ENCODE measurements at places on chromosomes 6 and 20.

DNA sequence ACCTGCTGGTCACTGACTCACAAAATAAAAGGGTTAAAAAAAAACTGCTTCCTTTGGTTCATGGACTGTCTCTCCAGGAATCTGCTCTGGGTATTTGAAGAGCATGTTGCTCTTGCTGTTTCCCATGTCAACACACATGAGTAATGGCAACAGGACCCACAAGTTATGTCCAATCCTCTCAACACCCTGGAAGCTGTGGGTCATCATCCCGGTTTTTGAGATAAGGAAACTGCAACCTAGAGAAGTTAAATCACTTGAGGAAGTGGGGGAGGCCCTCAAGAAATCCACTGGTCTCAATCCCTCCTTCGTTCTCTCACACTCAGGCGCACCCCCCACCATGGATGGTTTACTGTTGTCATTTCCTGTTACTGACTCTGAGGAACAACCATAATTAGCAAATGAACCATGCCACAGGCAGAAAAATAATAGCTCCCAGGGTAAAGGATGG is 12.4 kb downstream of the MAP1LC3A start:
- no peak for DNase-seq

GRCh38 chr6:167549213-167549612 is 224.3 kb downstream of the TTLL2 start:
- peak; percentile 37 for DNase-seq

DNA sequence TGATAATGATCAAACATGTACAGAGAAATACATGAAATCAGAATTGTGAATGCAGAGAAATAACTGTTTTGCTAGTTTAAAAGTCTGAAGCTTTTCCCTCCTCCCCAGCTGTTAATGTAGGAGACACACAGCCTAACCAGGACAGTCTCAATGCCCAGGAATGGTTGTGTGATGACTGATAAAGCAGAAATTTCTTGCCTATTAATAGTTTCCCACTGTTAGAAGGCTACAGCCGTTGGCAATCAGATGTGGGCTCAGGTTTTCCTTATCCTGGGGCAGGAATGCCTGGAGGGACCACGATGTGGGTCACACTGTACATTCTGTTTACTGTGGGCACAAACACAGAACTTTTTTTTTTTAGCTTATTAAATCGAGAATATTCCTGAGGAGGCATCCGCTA is 1.9 kb downstream of the PPP1R3D start:
- no peak for DNase-seq

- no peak for DNase-seq
These were observed 36.9 kb downstream of the LBP start for GRCh38 chr20:38383147-38383546.

DNA sequence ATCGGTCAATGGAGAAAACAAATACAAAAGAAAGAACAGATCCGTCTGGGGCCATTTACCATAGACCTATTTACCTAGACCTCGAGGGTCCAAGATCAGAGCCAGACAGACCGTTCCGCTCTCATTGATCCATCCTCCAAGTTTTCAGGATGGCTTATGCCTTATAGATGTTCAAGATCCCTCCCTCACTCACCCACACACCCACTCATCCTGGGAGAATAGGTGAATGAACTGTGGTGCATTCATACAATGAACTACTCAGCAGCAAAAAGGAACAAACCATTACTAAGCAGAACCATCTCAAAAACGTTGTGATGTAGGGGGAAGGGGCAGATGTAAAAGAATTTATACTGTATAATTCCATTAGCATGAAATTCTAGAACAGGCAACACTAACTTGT is 125.1 kb upstream of the RREB1 start:
- no peak for DNase-seq

DNA sequence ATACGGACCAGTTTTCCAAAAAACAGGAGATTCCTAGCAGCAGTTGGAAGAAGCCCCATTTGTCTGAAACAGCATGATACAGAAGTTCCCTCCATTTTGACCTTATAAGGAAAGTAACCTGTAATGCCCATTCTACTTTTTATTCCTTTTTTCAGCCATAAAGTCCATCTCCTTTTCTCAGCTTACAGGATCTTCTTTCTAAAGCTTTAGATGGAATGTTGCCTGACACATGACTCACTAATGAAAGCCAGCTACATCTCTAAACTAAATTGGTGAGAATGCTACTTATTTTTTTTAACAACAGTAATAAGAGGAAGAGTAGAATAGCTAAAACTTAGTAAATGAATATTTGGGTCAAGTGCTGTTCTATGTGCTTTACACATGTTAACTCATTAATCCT is 234.1 kb downstream of the CDH26 start:
- DNase-seq, result no peak

DNA sequence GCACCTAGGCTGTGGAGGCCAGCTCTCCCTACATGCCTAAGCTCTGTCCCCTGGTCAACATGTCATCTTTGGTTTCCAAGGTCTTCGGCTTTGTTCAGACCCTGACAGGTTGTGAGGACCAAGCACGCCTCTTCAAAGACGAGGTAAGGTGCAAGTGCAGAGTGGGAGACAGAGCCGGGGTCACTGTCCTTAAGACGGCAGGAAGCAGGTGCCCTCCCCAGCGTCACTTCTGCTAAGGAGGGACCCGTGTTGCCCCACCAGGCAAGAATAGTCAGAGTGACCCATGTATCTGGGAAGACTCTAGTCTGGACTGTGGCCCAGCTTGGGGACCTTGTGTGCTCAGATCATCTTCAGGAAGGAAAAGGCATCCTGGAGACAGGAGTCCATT is 18.2 kb upstream of the SGK2 start:
- no peak for DNase-seq

DNA sequence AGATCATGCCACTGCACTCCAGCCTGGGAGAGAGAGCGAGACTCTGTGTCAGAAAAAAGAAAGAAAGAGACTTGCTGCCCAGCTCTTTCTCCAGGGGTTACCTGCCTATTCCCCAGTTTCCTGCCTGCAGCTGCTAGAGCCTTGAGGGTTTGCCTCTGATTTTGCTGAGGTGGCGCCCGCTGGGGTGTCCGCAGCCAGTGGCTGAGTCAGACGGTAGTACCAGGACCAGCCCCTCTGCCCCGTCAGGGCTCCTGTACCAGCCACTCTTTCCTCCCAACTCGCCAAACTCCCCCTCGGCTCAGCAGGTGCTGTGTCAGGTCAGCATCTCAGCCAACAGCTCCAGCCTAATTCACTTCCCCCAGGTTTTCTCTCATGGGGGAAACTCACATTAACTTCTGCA is 7.4 kb upstream of the LSM14B start:
- no peak for DNase-seq

GRCh38 chr20:24364482-24364881 is 104.9 kb upstream of the SYNDIG1 start:
- no peak for DNase-seq

GRCh38 chr6:131948692-131949619 is 2.2 kb downstream of the CCN2 start:
- no peak for DNase-seq

DNA sequence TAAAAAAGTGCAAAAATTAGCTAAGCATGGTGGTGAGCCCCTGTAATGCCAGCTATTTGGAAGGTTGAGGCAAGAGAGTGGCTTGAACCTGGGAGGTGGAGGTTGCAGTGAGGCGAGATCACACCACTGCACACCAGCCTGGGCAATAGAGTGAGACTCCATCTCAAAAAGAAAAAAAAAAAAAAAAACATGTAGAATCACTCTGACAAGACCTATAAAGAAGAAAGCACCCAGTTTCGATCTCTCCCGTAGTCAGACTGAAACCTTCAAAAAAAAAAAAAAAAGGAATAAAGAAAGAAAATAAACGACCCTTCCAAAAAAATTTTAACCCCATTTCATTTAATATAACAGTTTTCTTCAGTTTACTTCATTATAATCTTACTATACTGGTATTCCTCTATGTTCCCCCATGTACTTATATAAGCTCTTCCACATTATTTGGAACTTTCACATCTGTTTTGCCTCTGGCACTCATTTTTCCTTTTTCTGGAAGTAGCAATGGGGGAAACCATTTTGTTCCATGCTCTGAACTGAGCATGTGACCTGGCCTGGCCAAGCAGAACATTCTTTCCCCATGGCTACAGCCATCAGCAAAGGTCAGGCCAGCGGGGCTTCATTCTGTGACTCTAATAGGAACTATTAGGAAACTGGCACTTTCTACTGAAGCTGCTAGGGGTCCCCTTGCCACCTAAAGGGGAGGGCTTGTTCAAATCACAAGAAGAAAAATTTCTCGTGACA is 9.6 kb downstream of the SLC18B1 start:
- DNase-seq, result peak; percentile 38

DNA sequence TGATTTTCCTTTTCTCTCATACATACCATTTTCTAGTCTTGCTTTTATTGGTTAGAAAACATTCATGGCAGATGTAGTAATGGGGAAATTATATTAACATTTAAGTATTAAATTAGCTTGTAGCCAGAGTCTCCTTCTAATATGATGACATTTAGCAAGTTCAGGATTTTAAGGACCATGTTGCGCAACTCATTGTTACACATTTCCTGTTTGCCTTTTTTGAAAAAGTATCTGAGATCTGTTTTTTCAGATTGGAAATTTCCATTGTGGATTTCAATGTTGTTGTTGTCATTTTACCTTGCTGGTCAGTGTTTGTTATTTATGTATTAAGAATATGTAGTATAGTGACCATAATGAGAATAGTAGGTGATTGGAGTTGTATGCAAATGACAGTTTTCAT is 38.7 kb downstream of the CDKAL1 start:
- DNase-seq, result no peak

GRCh38 chr20:19893356-19893755 is 123.8 kb upstream of the NAA20 start:
- DNase-seq, result no peak

DNA sequence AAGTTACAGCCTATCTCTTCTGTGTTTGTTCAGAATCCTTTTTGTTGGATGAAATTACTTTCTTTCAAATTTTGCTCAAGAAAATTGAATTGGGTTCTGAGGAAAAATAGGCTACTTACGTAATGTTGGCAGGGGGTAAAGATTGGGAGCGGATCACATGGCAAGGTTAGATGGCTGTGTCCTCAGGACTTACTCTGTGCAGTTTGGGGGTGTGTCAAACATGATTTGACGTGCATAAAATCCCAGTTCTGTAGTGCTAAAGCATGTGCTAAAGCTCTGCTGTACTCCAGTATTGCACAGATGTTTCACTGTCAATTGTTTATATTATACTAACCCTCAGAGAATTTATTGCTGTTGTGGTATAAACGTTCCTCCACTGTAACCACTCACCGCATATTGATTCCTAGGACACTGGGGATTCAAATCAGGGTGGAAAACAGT is 2.6 kb downstream of the NT5E start:
- no peak for DNase-seq

- DNase-seq, result no peak
These were observed 5.2 kb downstream of the INSM1 start for GRCh38 chr20:20373091-20373571.

DNA sequence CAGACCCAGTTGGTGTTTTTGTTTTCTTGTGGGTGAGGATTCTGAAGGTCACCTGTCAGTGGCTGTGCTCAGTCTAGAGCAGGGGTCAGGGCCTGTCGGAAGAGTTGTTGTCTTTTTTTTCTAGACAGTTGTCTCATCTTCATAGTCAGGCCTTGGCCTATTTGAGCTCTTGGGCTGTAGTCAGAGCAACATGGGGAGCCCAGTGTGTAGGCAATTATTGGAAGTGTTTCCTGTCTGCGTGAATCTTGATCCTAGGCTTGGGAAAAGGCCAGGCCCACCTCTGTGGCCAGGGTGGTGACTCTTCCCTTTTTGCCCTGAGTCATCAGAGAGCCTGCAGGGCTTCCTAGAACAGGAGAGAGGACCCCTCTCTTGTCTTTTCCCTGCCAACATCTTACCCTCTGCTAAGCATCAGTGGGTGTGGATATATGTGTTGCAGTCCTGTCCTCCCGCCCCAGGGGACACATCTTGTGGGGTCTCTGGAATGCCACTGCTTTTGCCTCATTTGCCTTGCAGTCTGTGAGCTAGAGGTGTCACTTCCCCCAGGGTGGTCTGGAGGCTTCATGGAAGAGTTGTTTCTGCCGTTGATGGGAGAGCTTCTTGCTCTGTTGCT is 11.4 kb downstream of the TJAP1 start:
- DNase-seq, result no peak

- DNase-seq, result no peak
These were observed 22.4 kb downstream of the SYNCRIP start for GRCh38 chr6:85620308-85620707.

- DNase-seq, result no peak
These were observed 283.9 kb upstream of the FOXQ1 start for GRCh38 chr6:1027795-1028569.

DNA sequence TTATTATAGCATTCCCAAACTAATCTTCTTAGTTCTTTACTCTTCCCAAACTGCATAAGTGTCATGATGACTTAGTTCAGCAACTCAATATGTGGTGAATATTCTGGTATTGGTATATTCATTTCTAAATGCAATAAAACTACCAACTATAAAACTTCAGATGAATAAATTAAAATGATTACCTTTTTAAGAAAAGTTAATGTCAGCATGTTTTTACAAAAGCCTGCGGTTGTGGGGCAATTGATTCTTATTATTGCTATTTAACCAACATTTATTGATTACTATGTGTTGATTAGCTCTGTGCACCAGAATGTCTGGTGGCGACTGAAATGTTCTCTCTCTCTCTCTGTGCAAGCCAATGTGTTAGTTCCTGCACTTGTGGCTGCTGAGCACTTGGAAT is 5.0 kb upstream of the SLC22A3 start:
- DNase-seq, result no peak

GRCh38 chr6:40340196-40340595 is 247.0 kb downstream of the LRFN2 start:
- DNase-seq, result no peak
